ENCODE measurements at places on chromosomes 12 and 14.

DNA sequence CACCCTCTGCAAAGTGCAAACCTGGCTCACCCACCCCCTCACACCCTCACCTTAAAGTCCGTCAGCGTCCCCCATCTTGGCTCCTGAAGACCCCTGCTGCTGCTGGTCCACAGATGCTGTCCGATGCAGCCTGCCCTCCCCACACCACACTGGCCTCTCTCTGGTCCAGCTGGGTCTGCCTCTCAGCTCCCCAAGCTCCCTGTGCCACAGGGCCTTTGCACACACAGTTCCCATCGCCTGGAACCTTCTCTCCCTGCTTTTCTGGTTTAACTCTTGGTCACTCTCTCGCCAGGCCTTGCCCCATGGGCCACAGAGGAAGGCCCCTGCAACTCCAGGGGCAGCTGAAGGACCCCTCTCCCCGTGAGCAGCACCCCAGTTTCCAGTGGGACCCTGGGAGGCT lies 44.9 kb downstream of the TESC start:
- DNase-seq: no peak

- DNase-seq: peak; percentile 42
Measured at GRCh38 chr14:28102001-28102400, 664.6 kb upstream of the FOXG1 start.

- DNase-seq: peak; percentile 71
Measured at GRCh38 chr14:64704143-64704742, at the start of gene PLEKHG3. TSS of gene PLEKHG3 (plus strand) at chr14:64704424. CDS start at chr14:64727632, 23,208 bp downstream.

GRCh38 chr12:97097734-97098133 lies 190.7 kb downstream of the NEDD1 start:
- DNase-seq: no peak

GRCh38 chr12:112979041-112979680 lies 842 bp downstream of the OAS2 start:
- DNase-seq: no peak

- no peak for DNase-seq
Measured at GRCh38 chr12:54051026-54051842, 2.4 kb upstream of the HOXC4 start.

DNA sequence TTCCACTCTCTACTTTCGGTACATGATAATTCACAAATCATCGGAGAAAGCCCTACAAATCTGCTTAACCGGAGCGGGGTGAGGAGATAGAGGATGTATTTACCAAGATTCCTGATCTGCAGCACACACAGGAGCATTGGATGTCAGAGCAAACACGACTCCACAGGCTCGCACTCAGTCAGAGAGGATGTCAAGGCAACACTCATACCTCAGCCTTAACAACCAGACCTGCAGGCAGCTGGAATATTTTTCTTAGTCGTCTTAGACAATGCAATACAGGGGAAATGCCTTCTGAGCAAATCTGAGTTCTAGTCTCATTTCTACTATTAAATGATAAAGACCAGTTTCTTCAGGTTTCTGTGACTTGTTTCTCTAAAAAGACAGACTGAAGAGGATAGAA lies 159.3 kb upstream of the CPNE8 start:
- DNase-seq: no peak

DNA sequence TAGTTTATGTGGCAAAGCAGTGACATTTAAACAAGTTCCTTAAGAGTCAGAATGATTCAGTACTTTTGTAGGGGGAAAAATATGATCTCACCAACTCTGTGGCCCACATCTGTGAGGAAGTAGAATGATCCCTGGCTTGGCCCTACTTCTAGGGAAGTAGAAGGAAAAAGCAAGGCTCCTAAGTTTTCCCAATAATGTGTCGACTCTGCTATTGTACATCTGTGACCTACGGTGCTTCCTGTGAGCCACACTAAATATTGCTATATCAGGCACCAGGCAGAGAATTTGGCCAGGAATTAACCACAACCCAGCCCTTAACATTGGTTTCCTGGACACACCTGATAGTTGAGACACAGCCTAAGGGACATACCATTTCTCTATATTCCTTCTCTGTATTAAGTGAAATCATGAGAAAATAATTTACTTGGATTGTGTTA lies 9.3 kb upstream of the NID2 start:
- DNase-seq: no peak

DNA sequence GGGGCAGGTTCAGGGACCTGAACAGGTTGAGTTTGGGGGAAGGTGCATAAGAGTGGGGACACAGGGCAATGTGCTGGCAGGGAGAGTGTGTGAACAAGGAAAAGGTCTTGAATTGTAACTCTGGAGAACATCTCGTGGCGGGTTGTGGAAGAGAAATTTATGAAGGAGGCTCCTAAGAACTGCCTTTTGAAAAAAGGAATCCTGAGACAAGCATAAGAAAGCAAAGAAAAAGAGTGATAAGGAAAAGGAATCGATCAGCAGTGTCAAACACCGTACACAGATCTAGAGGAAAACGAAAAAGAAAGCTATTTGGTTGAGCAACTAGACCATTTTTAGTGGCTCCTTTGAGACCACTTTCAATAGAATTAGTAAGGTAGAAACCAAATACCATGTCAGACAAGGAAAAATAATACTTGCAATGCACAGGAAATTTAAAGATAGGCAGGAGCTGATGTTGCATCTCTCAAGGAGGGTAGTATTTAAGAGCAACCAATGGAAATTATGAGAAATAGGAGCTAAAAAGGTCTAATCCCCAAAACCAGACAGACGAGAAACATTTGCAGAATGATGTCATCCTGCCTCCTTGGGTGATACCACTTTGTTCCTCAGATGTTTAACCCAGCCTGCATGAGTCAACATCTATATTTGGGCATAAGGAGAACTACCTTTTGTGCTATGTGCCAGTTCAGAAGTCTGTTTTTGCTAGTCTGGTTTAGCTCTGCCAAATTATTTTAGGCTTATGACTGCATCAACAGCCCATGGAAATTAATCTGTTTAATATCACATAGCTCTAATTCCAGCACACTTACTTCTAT lies 64.5 kb upstream of the STK38L start:
- DNase-seq: no peak

DNA sequence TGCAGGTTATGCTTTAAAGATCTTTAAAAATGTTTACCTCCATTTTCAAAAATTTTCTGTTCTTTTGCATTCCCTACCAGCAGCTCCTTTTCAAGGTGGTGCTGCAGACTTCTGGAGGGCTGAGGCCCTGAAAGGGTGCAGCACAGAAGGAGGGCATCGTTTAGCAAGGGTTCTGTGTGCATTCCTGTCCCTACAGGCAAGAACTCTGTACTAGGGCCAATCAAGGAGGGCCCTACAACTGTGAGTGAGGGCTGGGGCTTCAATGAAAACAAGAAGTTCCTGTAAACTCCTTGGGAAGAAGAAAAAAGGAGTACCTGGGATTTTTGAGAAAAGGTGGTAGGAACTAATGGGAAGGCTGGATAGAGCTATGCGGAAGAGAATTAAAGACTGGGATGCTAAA lies 50.7 kb upstream of the CSRP2 start:
- DNase-seq: no peak

DNA sequence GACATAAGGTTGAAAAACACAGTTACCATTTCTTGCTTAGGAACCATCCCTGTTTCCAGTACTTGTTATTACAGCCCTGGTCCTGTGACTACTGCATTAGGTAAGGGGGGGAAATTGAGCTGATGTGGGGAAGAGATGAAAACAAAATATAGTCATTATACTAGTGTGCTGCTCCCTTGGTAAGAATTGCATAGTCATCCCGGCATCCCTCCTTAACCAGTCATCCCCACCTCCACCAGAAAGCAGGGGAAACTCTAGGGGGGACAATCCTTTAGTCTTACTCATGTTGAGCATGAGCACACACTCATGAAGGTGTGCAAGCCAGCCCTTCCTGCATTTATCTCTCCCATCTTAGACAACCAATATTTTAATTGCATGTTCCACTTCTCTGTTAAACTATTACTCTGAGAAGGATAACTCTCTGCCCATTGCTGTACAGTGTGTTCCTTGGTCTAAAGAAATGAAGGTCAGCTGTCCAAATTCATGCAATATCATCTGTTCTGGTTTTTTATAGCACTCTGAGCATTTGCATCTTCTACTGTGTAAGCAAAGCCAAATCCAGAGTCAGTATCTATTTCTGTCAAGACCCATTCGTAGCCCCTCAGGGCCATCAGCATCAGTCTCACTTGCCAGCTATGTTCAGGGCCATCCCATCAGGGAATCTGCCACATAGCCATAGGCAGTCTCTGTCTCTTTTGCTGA lies 46.8 kb downstream of the TMEM30B start:
- no peak for DNase-seq

- no peak for DNase-seq
Measured at GRCh38 chr12:121955258-121956237, 37.2 kb downstream of the CFAP251 start.

DNA sequence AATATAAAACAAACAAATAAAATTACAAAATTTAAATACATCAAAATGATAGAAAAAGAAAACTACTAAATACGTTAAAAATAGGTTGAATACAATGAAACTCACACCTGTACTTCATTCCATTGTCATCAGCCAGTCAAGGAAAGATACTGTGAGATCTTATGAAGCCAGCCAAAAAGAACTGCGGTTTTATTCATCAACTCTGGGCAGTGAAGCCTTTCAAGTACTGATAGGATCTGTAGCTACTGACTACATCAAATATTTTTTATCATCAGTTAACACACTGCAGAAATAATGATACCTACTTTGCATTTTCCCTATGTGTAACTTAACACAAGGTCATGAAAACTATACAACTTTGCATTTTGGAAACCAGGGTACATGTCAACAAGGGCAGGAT lies 46.3 kb upstream of the FAR2 start:
- no peak for DNase-seq

DNA sequence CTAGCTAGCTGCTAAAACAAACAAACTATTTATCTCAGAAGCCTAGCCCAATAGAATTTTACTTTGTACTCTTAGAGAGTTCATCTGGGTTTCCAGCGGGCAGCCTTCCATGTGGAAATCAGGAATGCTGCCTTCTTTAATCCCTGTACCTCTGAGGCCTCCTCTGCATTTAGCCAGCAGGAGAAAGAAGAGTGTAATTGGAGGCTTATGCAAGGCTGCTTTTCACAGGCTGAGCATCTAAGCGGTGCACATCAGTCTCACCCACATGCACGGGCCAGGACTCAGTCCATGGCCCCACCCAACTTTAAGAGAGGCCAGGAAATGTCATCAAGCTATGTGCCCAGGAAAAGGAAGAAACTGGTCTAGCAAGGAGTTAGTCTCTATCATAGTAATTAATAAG lies 14.0 kb upstream of the PTGDR start:
- no peak for DNase-seq

- no peak for DNase-seq
Measured at GRCh38 chr12:77830583-77831351, at the start of gene NAV3. TSS of gene NAV3 (plus strand) at chr12:77830894. CDS start at chr12:77831462, 568 bp downstream.

GRCh38 chr12:64470495-64470894 lies 18.6 kb downstream of the TBK1 start:
- no peak for DNase-seq

DNA sequence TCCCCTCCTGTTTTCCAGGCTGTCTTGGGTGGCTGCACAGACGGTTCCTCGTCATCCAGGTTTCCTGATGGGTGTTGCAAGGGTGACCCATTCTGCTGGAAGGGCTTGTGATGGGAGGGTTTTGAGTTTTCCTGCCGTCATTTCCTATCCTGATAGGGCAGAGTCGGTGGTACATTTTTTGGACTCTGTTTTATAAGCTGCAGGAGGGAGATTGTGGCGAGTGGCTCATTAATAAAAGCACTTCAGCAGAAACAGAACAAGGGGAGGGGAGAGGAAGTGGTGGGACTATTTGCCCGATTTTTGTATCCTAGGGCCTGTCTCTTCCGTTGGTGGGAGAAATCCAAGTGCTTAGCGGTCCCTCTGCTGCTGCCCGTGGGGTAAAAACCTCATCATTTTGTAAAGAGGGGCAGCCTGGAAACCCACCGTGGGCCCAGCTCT lies 40.0 kb downstream of the TSPAN9 start:
- DNase-seq: no peak

- peak; percentile 63 for DNase-seq
Measured at GRCh38 chr12:59164991-59165718, 244.9 kb upstream of the LRIG3 start.

GRCh38 chr14:95651821-95652583 lies 34.2 kb upstream of the TCL1B start:
- no peak for DNase-seq

DNA sequence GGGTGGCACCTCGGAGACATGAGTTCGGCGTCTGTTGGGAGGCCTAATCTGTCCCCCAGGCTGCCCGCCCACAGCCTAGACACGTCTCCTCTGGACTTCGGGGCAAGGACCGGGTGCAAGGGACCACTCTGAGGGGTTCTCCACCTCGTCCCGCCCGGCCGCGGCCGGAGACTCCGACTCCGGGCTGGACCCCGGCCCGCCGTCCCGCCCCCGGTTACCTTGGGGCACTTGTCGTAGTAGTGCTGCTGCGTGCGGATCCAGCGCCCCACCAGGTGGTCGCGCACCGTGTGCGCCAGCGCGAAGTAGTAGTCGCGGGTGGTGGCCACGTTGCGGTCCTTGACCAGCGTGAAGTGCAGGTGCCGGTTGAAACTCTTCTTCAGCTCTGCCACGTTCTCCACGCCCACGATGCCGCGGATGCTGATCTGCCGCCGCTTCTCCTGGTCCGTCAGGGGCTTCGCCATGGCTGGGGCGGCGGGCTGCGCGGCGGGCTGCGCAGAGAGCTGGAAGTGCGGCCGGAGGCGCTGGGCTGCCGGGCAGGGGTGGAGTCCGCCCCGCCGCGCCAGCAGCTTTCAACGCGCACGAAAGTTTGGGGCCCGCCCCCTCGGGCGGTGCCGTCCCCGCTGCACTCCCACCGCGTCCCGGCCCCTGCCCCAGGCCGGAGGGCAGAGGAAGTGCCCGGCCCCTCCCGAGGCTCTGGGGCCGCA lies at the start of gene PYGL:
Gene PYGL (minus strand): TSS at position 541 of the 704 bp plus-strand sequence. CDS start 80 bp downstream, at position 461.
- peak; percentile 66 for DNase-seq

GRCh38 chr14:38262844-38263243 lies 7.0 kb upstream of the CLEC14A start:
- DNase-seq: no peak

DNA sequence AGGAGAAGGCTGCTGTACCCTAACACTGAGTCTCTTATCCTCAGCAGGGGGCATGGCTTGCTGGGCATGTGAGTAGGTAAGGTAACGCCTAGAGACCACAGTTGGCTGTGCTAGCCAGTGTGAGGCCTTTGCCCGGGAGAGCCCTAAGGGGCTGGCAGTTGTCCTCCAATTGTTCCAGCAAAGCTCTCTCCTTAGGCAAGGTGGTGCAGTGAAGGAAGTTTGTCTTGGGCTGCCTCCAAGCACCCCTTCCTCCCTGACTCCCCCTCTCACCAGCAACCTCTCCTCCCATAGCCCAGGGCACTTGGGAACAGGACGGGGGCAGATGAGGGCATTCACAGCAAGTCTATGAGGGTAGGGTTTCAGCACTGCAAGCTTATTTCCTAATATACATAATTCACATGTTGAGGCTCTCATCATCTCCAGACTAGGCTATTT lies 23.0 kb downstream of the LACRT start:
- no peak for DNase-seq

DNA sequence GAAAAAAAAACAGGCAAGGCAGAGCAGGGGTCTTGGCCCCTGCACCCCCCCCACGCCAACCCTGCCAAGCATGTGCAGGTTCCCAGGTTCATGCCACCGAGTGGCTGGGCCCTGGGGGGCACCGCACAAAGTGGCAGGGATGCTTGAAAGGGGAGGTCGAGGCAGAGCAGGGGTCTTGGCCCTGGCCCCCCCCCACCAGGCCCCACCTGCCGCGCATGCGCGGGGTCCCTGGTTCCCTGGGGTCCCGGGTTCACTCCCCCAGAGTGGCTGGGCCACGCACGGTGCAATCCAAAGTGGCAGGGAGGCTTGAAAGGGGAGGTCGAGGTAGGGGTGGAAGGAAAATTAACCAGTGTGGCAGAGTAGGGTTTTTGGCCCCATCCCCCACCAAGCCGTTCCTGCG lies 312.2 kb downstream of the ALG10 start:
- DNase-seq: no peak

GRCh38 chr14:20522332-20522731 lies 17.0 kb downstream of the RNASE10 start:
- no peak for DNase-seq

Measured in NCI-H510A treated with DMSO at 0.1 percent for 48 hours (cell line).